PC-9 (cell line): ENCODE measurements at places on chromosomes 6 and 20.

GRCh38 chr20:62696434-62696957 is 12.1 kb upstream of the NTSR1 start:
- DNase-seq, result no peak

GRCh38 chr6:83270971-83271719 is 78.0 kb downstream of the RWDD2A start:
- no peak for DNase-seq

GRCh38 chr6:138465007-138465645 is 34.2 kb downstream of the NHSL1 start:
- peak; percentile 99 for DNase-seq

DNA sequence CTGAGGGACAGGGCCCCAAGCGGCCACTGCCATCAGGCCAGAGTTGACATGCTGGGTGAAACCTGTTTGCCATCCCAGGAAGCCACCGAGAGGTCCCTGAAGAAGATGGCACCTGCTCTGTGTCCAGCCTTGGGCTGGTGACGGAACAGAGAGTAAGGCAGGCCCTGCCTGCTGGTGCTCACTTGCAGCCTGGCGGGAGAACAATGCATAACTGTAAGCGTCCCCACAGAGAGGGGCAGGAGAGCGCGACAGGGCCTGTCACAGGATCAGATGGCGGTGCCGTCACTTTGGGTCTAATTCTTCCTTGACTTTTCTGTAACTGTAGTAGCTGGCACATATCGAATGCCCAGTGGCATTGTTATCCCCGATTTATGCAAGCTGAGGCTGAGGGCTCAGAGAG is 29.0 kb upstream of the VSTM2L start:
- no peak for DNase-seq

- no peak for DNase-seq
These were observed 13.3 kb upstream of the MAS1L start for GRCh38 chr6:29501106-29501505.

DNA sequence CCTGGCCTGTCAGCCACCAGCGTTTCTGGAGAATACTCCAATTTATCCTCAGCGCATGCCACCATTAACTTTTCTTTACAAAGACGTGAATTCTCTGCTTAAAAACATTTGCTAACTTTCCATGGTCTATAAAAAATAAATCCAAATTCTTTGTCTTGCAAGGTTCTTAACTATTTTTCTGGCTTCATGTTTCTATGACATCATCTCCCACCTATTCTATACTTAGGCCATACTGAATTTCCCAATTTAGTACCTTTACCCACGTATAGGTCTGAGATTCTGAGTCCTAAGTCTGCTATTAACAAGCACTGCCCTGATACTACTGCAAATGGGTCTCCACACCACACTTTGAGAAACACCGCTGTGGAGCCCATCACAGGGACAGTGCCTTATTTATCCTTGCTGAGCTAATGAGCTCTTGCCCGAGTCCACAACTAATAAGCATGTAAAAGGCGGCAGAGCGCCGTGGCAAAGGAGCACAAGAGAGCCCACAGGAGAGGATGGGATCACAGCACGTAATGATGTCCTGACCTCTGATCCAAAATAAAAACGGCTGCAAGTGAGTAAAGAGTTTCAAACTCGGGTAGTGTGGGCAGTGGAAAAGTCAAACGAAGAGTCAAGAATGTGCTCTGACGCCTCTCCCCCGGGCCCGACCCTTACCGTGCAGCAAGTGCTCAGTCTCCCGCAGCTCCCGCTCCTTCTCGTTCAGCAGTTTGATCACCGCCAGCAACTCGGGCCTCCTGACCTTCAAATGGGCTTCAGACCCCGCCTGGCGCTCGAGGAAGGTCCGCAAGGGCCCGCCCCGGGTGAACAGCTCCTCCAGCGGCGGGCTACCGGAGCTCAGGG is 519 bp downstream of the MTRF1L start:
- no peak for DNase-seq

DNA sequence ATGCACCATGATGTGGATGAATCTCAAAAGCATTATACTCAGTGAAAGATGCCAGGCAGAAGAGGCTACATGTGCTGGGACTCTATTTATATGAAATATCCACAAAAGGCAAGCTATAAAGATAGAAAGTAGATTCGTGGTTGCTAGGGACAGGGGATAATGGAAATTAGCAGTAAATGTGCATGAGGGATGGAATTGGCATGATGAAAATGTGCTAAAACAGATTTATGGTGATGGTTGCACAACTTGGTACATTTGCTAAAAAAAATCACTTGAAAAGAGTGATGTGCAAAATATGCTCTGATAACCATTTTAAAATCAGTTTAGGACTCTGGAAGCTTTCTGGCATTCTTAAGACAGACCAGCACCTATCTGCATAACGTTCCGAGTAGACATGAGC is 61.6 kb downstream of the ALDH8A1 start:
- DNase-seq, result no peak

DNA sequence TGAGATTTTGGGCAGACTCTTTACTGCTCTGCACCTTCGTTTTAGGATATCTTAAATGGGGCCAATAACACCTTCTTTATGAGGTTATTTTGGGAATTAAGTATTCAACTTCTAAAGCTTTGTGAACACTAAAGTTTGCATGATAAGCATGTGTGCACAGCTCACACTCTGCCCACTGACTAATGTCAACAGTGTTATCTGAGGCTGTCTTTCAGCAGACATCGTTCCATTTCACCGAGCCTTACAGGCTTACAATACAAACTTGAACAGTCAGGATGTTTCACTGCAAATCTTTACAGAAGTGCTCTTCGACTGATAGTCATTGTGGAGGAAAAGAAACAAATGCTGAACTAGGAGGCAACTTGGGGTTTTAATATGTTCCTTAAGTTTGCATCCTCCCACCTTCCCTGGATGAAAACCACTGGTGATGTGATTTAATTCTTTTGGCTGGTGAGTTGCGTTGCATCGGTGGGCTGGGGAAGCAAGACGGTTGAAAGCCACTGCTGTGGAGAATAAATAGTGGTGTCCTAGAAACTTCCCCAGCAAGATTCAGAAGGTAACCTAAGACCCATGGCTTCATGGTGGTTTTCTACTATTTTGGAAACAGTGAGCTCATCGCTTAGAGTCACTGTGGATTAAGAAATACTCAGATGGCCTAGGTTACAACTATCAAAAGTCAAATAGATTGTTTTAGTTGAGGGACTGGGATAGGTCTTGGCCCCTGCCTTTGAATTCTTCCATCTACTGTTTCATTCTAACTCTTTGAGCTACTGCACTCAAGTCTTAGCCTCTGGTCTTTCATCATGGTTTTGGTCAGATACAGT is 167.2 kb upstream of the MAP3K7 start:
- DNase-seq, result no peak

DNA sequence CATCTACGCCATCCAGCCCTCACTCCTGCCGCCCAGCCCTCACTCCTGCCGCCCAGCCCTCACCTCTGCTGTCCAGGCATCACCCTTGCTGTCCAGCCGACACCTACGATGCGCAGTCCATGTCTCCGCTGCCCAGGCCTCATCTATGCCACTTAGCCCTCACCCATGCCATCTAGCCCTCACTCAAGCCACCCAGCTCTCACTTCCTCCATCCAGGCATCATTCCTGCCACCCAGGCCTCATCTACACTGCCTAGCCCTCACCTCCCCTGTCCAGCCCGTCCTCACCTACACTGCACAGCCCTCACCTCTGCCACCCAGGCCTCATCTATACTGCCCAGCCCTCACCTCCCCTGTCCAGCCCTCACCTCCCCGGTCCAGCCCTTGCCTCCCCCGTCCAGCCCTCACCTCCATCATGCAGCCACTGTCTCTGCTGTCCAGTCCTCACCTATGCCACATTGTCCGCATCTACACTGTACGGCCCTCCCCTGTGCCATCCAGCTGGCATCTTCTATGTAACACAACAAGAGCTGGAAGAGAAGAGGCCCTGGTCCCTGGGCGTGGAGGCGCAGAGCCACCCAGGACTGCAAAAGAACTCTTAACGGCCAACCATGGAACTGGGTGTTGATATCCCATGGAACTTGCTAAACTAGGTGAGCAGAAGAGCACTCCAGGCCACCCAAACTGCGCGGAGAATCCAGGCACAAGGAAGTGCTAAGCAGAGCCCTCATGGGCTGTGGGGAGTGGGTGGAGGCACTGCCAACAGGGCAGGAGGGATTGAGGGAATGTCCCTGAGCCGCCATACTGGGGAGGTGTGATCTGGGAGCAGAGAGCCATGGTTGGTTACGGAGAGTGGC is 31.0 kb downstream of the RNASET2 start:
- DNase-seq, result no peak

GRCh38 chr6:165800337-165800736 is 137.3 kb upstream of the PDE10A start:
- DNase-seq, result no peak

DNA sequence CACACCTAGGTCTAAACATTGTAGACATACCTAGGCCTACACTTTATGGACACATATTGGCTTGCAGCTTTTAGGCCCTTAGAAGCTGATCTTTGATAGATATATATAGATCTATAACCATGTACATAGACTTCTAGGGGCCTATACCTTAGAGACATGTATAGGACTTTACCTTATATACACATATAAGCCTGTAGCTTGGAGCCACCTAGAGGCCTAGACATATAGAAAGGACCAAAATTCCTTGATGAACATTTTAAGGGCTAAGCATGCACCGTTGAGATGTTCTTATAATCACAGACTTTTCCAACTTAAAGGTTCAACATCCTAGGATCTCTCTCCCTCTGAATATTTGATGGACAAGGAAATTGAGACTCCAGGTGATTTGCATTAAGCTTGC is 371.7 kb upstream of the SASH1 start:
- DNase-seq, result no peak

GRCh38 chr6:142321451-142321850 is 19.6 kb downstream of the ADGRG6 start:
- no peak for DNase-seq
